LoVo (cell line): ENCODE measurements at places on chromosomes 1 and 21.

DNA sequence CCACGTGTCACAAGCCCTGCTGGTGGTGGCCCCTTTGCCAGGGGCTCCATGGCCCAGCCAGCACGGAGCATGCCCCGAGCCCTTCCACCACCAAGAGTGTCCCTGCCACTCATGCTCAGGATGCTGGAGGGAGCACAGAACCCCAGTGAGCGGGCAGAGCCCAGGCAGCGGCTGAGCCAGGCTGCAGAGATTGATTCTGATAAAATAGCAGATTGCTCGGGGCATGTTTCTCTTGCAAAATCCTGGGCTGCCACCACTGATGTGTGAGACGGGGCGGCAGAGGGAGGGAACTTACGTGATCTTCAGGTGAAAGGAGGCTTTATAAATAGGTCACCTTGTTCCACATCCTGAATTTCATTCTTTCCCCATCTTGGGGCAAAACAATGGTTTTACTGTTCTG is 53.2 kb downstream of the SPSB1 start:
- no peak for DNase-seq

DNA sequence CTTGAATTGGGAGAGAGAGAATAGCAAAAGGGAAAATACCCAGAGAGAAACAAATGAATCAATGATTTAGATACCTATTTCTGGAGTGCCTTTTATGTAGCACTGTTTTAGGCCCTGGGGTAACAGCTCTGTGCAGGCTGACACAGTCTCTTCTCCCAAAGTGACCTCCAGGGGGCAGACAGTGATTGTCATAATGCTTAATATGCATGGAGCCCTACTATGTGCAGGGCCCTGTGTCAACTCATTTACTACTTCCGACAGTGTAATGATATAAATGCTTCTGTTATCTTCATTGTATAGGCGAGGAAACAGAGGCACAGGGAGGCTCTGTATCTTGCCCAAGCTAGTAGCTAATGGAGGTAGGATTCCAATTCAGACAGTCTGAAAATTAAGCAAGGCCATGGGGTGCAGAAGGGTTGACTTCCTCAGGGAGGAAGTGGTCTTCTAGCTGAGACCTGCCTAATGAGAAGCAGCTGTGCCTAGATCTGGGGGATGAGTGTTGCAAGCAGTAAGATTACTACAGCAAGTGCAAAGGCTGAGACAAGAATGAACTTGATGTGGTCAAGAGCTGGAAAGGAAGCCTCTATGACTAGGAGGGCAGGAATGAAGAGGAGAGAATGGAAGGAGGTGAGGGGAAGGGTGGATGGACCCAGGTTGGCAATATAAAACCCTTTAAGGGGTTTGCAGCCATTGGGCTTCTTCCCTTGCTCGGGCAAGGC is 16.2 kb upstream of the SERINC2 start:
- DNase-seq: peak; percentile 52

DNA sequence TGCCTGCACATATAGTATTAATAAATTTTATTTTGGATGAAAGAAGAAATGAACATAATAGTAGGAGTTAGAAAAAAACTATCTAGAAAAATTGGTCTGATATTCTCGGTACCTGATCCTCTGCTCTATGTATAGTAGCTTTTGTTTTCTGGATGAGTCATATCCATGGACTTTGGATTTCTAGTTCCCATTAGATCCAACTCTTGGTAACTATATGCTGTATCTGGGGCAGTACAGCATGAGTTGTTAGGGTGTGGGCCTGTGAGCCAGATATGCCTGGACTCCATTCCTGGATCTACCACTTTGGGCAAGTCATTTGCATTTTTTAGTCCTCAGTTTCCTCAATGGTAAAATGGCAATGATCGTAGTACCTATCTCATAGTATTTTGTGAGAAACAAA is 372.2 kb upstream of the PKN2 start:
- peak; percentile 68 for DNase-seq

DNA sequence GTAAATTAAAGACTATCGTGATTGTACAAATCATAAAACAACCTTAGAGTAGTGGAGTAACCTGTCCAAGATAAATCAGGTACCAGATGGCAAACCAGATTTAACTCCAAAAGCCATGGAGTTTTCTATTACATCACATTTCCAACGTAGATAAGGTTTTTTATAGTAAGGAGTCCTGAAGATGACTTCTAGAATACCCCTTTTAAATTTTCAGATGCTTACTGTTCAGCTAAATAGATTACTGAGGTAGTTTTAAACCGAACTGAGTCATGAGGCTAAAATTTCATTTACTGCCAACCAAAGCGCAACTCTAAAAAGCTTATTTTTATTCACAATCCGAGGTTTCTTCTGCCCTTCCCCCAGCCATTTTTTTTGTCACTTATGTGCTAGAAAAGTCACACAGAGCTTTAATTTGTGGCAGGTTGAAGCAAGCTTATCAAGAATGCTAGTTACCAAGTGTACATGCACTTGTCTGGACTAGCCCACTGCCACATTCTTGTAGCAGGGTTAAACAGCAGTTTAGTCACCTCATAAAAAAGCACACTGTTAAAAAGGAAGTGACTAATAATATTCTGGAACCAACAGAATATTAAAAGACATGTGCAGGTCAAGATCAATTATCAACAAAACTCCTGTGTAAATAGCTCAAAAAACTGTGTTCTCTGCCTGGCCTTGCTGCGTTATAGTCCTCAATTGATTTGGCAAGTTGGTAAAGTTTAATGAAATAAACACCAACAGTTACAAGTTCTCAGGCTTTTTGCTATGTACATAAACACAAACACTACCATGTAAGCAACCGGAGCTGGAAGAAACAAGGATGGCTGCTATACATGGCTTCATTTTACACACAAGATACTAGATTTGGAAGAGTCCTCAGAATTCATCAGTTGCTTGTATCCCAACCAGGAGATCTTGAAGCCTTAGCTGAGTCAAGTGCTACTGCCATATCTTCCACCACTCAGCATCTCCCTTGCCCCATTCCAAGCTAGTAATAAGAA is 180.3 kb upstream of the DMRTA2 start:
- peak; percentile 85 for DNase-seq

GRCh38 chr1:86933562-86934377 is 19.3 kb downstream of the HS2ST1 start:
- no peak for DNase-seq

DNA sequence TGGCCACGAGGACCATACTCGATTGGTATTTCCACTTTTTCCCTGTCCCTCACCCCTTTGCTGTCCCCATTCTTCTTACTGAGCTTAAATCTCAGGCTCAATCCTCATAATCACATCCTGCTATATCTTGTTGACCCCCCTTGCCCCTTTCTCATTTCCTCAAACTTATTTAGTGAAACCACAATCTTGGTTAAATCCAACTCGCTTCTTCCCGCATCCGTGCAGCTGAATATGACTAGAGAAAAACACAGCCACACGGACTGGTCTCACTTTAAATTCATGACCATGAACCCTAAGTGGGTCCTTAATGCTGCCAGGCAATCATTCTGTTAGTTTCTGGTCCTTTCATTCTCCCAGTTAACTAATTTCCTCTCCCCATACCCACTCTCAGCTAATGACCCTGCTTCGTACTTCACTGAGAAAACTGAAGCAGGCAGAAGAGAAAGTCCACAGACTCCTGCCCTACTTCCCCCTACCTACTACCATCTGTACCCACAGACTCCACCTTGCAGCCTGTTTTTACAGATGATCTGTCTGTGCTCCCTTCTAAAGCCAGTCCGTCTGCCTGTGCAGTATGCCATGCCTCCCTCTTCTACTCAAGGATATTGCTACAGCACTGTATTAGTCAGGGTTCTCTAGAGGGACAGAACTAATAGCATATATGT is 96.8 kb upstream of the LMO4 start:
- DNase-seq: no peak

GRCh38 chr1:212680680-212681389 is 18.8 kb downstream of the BATF3 start:
- DNase-seq: no peak

DNA sequence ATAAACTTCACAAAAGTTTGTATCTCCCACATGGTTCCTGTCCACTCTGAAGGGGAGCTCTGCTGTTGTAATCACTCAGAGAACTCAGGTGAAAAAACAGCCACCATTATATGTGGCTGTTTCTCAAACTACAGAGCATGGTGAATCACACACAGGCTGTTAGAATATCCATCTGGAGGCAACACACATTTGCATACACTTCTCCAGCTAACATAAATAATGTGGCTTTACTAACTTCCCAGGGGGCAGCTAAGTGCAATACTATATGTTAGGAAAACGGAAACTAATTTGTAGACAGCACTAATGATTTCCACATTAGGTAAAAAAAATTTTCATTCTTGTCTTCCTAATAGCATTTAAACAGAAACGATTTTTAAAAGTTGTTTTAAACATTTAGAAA is 49.3 kb downstream of the PTGFR start:
- no peak for DNase-seq

GRCh38 chr1:53336146-53336545 is 8.3 kb upstream of the LRP8 start:
- no peak for DNase-seq

- no peak for DNase-seq
These were observed 128.6 kb downstream of the LHX4 start for GRCh38 chr1:180358649-180359048.

GRCh38 chr21:15029077-15029476 is 35.7 kb downstream of the NRIP1 start:
- no peak for DNase-seq

GRCh38 chr1:241270016-241270415 is 87.0 kb downstream of the RGS7 start:
- DNase-seq: no peak

- DNase-seq: peak; percentile 62
These were observed 20.6 kb upstream of the SH3D21 start for GRCh38 chr1:36285443-36286101.

GRCh38 chr1:24027838-24028468 is 47.8 kb upstream of the SRSF10 start:
- DNase-seq: peak; percentile 58

DNA sequence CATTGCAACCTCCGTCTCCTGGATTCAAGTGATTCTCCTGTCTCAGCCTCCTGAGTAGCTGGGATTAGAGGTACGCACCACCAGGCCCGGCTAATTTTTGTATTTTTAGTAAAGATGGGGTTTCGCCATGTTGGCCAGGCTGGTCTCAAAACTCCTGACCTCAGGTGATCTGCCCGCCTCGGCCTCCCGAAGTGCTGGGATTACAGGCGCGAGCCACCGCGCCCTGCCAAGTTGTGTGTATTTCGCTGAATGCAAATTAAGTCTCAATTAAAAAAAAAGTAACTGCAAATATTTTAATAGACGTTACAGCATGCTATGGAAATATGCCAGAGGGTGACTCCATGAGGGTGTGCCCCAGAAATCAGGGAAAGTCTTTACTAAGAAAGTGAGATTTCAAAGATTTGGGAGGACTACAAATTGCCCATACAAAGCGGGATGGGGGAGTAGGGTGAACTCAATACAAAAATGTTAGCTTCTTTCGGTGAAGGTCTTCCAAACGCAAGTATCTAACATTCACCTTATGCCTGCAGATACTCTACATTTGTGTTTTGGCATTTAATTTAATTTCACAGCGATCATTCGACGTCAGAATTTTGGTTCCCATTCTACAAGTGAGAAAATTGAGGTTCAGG is 85.6 kb downstream of the NKAIN1 start:
- peak; percentile 20 for DNase-seq

GRCh38 chr1:6770751-6771440 is 14.4 kb upstream of the CAMTA1 start:
- DNase-seq: no peak

GRCh38 chr1:21337454-21337927 is 47.2 kb upstream of the ECE1 start:
- no peak for DNase-seq

GRCh38 chr1:205834751-205835150 is 15.2 kb downstream of the PM20D1 start:
- DNase-seq: no peak

- no peak for DNase-seq
These were observed 3.1 kb downstream of the LMNA start for GRCh38 chr1:156117414-156118176.
